ENCODE measurements at places on chromosomes 5 and 9.

GRCh38 chr9:93126825-93127368, 7.2 kb downstream of the NINJ1 start:
- no peak for DNase-seq

- DNase-seq = no peak
These were observed 439.2 kb upstream of the SMARCA2 start for GRCh38 chr9:1575939-1576338.

DNA sequence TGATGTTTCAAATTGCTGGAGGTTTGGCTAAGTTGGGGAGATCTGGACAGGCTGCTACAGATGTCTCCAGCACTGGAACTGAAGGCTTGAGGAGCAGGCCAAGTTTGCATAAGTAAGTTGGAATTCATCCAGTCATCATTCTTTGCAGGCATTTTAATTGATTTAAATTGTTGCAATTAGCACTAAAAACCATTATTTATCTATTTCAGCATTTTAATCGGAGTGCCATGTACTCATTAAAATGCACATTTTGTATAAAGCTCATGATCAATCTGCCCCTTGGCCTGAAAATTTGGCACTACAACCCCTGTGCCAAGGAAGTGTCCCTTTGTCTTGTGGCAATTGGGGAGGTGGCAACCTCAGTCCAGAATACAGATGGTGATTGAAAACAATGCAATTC, 320.2 kb downstream of the MAT2B start:
- DNase-seq = no peak

DNA sequence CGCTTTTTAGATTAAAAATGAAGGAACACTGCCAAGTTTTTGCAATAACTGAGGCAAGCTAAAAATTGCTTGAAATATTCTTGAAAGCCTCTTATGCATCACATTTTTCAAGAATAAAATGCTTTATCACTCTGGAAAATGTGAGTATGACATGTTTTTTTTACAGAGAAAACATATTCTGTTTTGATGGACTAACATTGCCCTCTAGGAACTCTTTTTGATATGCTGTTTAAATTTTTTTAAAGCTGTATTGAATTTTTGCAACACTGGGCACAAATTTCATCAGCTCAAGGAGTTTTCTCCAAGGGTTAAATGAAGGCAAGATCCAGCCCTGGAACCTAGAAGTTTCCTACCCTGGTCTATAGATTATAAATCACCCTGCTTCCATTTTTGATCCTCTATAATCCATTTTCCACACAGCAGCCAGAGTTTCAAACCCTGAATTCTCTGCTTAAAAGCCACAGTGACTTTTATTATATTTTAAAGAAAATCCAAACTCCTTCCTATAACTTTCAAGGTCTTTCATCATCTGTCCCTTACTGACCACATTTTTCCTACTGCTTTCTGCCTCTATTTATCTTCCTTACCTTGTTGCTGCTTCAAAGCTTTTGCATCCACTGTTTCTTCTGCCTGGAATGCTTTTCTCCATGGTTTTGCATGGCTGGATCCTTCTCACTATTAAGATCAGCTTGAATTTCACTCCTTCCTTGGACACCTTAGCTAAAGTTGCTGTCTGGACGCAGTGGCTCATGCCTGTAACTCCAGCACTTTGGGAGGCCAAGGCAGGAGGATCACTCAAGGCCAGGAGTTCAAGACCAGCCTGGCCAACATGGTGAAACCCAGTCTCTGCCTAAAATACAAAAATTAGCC, 60.9 kb downstream of the IL31RA start:
- DNase-seq = no peak

- no peak for DNase-seq
These were observed 422.7 kb upstream of the GRAMD2B start for GRCh38 chr5:126000507-126000906.

DNA sequence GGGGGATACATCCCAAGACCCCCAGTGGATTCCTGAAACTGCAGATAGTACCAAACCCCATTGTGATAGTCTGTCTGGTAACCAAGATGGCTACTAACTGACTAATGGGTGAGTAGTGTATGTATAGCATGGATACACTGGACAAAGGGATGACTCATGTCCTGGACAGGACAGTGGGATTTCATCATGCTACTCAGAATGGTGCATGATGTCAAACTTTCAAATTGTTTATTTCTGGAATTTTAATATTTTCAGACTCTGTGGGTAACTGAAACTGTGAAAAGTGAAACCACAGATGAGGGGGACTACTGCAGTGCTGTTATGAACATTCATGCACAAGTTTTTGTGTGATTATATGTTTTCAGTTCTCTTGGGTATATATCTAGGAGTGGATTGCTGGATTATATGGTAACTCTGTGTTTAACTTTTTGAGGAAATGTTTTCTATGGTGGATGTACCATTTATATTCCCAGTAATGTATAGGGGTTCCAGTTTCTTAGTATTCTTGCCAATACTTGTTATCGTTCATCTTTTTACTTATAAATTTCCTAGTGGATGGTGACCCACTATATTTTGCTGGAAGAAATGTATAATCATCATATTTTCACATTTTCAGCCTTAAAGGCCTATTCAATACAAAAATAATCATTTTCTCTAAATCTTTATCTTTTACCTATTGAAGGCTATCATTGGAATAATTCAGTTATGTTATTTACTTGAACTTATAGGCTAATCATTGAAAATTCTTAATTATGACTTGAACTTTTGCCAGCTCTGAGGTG, 140.9 kb downstream of the NR3C1 start:
- no peak for DNase-seq

GRCh38 chr5:74041913-74042312, 415.9 kb downstream of the ARHGEF28 start:
- no peak for DNase-seq

DNA sequence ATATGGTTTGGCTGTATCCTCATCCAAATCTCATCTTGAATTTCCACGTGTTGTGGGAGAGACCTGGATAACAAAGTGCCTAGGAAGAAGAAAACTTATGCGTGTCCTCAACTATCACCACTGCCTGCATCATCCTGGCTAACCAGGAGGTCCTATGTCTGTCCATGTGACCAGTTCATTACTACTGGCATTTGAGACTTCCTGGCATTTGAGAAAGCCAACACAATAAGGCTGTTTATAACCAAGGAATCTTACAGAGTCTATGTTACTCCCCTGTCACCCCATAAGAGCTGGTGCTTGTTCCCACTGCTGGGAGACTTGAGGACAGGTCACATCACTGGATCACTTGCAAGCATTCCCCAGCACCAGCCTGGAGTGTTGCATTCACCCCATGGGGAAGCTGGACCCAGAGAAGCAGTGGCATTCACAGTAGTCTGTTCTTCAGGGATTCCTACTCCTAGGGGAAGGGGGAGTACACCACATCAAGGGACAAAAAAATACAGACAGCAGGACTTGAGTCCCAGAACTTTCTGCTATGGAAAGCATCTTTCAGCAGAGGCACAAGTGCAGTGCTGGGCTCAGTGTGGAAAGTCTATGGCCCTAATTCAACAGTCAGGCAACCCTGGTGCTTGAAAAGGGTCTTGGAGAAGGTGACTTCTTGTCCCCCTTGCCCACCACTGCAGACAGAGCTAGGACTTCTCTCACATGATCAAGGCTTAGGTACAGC, 717.1 kb downstream of the SEMA5A start:
- no peak for DNase-seq

- no peak for DNase-seq
These were observed 11.2 kb downstream of the DNAJB5 start for GRCh38 chr9:35000535-35001284.

GRCh38 chr9:93821307-93821703, 133.8 kb downstream of the BARX1 start:
- DNase-seq = no peak

DNA sequence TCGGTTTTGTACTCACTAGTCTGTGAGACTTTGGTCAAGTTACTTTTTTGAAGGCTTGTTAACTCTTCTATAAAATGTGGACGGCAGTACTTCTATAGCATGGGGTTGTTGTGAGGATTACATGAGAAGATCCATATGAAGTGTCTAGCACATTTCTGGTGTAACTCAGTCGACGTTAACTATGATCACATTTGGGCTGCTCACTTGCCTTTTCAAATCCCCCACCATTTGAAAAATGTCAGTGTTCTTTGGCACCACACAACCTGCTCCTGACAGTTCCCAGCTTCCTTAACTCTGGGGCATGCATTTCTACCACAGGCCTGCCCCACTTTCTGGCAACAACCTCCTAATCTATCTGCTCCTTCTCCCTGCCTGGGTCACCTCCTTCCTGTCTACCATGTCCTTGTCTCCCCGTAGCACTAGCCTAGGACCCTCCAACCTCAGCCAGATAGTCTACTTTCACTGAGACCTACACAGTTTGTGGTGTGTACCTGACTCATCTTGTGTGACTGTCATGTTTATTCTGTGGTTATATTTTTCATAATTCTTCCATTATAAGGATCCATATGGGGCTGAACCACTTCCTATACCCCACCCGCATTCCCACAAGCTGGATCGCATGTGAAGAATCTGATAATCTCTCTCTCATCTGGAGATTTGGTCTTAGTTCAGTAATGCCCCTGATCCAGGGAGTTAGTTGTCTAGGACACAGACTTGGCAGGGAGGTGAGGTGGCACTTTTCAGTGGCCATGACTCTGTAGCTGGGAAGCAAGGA, 30.2 kb upstream of the BASP1 start:
- DNase-seq = no peak

DNA sequence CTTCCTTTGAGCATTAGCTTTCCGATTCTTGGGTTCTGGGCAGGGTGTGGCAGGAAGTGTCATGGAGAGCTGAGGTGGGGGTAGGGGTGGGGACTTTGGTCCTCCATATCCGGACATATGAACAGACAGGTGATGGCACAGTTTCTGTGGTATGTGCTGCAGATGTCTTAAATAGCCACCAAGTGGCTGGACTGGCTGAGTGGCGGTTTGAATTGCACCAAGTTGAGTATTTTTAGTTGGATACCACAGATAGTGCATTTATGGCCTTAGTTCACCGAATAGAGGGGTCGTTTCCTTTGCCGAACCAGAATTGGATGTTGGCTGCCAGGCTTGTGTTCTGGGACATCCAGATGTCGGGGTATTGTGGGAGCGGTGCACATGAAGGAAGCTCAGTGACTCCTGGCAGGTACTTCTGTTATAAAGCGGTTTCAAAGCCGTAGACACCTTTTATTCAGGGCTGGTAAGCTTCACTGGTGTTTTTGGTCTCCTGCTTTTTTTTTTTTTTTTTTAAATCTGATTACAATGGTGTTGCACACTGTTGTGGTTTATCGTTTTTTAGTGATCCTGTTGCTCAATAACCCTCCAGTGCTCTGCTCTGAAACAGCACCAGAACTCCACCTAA, 15.1 kb upstream of the TNFAIP8 start:
- no peak for DNase-seq

- DNase-seq = no peak
These were observed 13.3 kb downstream of the MPDZ start for GRCh38 chr9:13266167-13266566.

DNA sequence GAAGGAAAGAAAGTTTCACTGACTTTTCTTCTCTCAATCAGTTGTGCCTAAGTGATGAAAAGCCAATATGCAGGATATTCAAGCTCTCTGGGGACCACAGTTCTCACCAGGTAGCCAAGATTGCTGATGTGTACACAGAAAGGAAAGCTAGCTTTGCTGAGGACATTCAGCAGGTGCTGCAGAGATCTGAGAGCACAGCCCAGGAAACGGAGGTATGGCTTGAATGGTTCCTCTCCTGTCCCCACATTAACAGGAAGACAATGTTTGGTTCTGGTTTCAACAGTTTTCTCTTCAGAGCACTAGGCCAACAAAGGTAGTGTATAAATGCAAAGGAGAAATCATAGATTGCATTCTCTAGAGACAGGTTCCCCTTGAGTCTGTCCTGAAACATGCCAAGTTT, 69.6 kb downstream of the PTPDC1 start:
- no peak for DNase-seq

DNA sequence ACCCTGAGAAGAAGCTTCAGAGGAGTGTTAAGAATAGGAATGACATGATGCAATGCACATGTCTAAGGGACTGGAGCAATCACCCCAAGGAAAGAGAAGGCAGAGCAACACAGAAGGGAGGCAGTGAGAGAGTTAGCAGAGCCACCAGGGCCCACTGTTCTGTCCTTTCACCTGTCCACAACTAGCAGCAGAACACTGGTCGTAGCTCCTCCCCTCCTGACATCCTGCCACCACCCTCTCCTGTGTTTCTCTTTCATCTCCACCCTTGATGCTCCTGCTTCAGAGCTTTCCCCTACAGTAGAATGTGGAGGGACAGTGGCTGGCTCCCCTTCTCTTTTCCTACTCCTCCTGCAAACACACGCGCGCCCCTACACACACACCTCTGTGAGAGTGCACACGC, 483.4 kb upstream of the KIF2A start:
- DNase-seq = no peak

- DNase-seq = no peak
These were observed 37.4 kb downstream of the C9orf152 start for GRCh38 chr9:110170357-110171257.

DNA sequence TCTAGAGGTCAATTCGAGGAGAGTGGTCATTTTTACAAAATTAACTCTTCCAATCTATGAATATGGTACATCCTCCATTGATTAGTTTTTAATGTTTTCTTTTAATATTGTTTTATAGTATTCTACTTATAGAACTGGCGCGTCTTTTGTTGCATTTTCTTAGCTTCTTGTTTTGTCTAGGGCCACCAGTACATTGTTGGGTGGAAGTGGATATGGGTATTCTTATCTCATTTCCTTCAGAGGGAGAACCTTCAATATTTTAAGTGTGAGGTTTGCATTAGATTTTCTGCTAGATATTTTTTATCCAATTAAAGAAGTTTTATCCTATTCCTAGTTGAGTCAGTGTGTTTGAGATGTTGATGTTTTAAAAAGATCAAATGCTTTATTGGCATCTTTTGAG, 69.8 kb downstream of the RPS23 start:
- DNase-seq = no peak

GRCh38 chr5:143204474-143205246, 198.8 kb downstream of the NR3C1 start:
- no peak for DNase-seq

DNA sequence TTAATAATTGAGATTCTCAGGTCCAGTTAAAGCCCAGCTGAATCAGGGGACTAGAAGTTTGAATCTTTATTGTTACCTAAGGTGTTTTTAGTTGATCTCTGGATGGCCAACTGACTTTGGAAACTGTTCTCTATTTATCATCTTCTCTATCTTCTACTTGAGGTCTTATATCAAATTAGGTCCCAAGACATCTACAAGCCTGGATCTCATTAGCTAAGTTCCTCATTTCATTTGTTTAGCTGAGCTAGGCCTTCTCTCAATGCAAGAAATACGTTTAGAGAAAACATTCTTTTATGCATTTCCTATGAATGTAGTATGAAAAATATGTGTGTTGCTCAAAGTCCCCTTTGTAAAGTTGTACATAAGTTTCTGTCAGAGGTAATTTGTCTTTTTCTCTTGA, 196.6 kb downstream of the PTTG1 start:
- DNase-seq = no peak

- no peak for DNase-seq
These were observed 598 bp downstream of the MYO10 start for GRCh38 chr5:16935231-16936149.

DNA sequence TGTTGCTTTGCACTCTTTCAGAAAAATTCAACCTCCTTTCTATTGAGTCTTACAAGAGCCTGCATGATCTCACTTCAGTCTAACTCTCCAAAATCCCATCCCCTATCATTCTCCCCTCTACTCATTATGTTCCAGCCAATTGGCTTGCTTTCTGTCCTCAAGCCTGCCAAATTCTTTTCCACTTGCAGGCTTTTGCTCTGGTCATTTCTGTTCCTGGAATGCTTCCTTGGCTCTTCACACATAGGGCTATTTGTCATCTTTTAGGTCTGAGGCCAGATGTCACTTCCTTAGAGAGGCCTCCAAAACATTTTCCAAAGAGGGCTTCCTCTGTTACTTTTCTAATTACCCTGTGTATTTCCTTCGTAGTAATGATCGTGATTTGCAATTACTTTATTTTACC, 11.8 kb upstream of the CHD1 start:
- no peak for DNase-seq

Measured in head of caudate nucleus (tissue), 42 donors.